ENCODE measurements at places on chromosomes 6 and 20.

DNA sequence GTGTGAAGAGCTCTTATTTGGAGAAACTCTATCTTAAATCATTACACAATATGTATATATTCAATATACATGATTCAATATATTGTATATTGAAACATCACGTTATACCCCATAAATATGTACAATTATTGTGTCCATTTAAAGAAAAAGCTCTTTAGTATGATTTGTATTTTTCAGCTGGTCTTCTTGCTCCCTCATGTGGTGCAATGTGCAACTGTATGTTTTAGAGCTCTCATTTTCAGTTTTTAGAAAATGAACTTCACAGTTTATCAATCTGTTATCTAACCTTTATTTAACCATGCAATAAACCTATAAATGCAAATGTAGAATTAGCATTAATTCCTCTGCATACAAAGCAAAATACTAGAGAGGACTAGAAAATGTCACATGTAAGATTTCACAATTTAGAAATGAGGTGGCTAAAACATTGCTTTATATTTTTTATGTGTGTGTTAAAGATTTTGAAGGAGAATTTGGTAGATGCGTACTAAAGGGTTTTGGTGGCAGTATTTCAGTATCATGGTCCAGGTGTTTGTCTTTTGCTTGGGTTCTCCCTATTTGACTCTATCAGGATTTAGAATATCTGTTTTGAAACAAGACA lies 167.1 kb downstream of the PHF3 start:
- no peak for DNase-seq

DNA sequence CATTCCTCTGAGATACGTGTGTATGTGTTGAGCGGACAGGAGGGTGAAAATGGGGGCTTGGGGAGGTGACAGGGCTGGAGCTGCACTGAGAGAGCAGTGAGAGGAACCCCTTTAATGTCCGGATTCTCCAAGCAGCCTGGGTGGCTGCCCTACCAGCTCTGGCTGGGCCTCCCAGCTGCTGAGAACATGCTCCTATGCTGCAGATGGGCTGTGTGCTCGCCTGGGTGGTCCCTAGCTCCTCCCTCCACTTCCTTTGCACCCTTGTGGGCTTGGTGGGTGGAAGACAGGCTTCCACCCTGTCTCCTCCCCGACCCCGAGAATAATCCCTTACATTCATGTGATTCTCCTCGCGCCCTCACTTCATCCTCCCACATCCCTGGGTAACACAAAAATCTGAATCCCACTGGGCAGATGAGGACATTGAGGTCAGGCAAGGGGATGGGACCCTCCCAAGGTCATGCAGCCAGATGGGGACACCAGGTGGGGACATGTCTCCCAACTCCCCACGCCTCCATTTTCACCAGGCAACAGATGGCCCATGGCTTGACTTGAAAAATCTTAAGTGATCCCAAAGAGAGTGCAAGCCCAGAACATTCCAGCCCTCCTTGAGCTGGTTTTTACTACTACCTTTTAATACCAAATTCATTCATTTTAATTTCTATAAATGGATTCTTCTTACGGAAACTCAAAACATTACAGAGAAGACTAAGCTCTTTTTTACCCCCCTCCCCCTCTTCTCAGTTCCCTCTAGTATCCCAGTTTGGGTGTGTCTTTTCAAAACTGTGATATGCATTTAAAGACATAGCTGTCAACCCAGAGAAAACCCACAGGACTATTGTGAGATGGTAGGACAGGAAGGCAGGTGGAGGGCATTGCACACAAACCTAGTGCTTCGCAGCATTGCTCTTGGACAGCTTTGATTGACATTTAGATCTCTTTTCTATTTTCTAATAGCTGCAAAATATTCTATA lies 5.0 kb upstream of the PDRG1 start:
- no peak for DNase-seq

GRCh38 chr6:36033935-36034334 lies 6.3 kb downstream of the MAPK14 start:
- DNase-seq, result no peak

- no peak for DNase-seq
Observed at GRCh38 chr6:108635505-108636226, 74.9 kb downstream of the FOXO3 start.

DNA sequence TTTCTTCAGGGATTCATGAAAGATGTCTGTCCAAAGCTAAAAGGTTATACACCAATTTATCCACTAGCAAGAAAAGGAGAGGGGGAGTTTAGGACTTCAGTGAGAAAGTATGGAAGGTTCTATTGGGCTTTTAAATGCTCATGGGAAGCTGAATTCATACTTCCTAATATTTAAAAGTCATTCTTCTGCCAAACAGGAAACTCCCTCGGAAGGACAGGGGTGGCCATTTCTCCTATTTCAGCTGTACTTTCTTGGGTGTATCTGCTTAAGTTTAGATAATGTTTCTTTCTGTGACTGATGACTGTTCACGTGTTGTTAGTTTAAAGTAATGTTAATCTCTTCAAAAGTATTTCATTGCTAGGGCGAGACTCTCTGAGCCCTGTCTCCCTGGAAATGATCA lies 80.5 kb upstream of the IFNGR1 start:
- no peak for DNase-seq

- no peak for DNase-seq
Observed at GRCh38 chr20:16819483-16819882, 71.3 kb downstream of the OTOR start.

Data from activated CD4-positive, alpha-beta T cell treated with anti-CD3 and anti-CD28 coated beads, Interleukin-2, amount 50 U/mL, for 24 hours (primary cell).